ENCODE measurements at places on chromosomes 16 and 17. TPM values are rescaled to one million over a fixed set of nuclear protein-coding genes. Genes with fewer than 3 reads are reported as not detected.

Gene AGRP
- not detected for total RNA-seq

Gene TNRC6A
- 53.6 TPM for total RNA-seq

Gene TNFSF13
- 2.3 TPM for total RNA-seq

Gene MAPT
- total RNA-seq, result 0.59 TPM

Gene USP43
- 7.3 TPM for total RNA-seq

Gene KRT39
- total RNA-seq, result not detected

Gene HOXB7
- total RNA-seq, result 44.0 TPM

Gene STH
- not detected for total RNA-seq

Gene MYLK3
- 0.31 TPM for total RNA-seq

Gene HSPB9
- total RNA-seq, result not detected

Gene MYCBPAP
- total RNA-seq, result 2.2 TPM

Gene USH1G
- total RNA-seq, result not detected

Gene FOXC2
- total RNA-seq, result 14.9 TPM

Gene IRF8
- 0.62 TPM for total RNA-seq

Gene KRT12
- not detected for total RNA-seq

Gene KRT28
- total RNA-seq, result not detected

Gene BBS2
- total RNA-seq, result 24.0 TPM

Gene CYBA
- total RNA-seq, result 233 TPM

Gene KRT25
- not detected for total RNA-seq

Gene SMYD4
- total RNA-seq, result 17.1 TPM

Gene SLC38A8
- total RNA-seq, result not detected

Gene PIK3R5
- 0.15 TPM for total RNA-seq

Gene OR2C1
- total RNA-seq, result not detected

Gene PRAC1
- total RNA-seq, result not detected

Gene TP53TG3
- 1.2 TPM for total RNA-seq

Gene KRT31
- not detected for total RNA-seq

Gene TEX14
- total RNA-seq, result not detected

Gene TBC1D3
- total RNA-seq, result not detected

Gene KCNJ18
- not detected for total RNA-seq

Gene C17orf58
- 15.6 TPM for total RNA-seq

Gene OR4D1
- 0.05 TPM for total RNA-seq

Gene CCDC78
- 18.2 TPM for total RNA-seq

Gene CHST4
- total RNA-seq, result 1.1 TPM

Gene MKS1
- 12.1 TPM for total RNA-seq

Gene TPPP3
- total RNA-seq, result 0.95 TPM

Gene CHST5
- 0.15 TPM for total RNA-seq

Gene IL17C
- total RNA-seq, result not detected

Gene CEP112
- total RNA-seq, result 9.5 TPM

Gene JUP
- 352 TPM for total RNA-seq

Gene G6PC1
- 0.08 TPM for total RNA-seq

Gene FASN
- 956 TPM for total RNA-seq

Gene MMP2
- total RNA-seq, result 311 TPM

Gene CETP
- total RNA-seq, result not detected

Gene MT1G
- 2.2 TPM for total RNA-seq

Gene ZNF750
- total RNA-seq, result not detected

Gene TEKT1
- not detected for total RNA-seq

Gene PLLP
- total RNA-seq, result 0.72 TPM

Gene SLC5A11
- 0.13 TPM for total RNA-seq

Gene KRT33B
- total RNA-seq, result not detected

Gene LYRM9
- total RNA-seq, result 1.6 TPM

Gene CD300LB
- total RNA-seq, result not detected

Gene USP6
- total RNA-seq, result 0.08 TPM

Gene RHBDF1
- total RNA-seq, result 41.7 TPM

Gene CA4
- total RNA-seq, result 1.4 TPM

Gene SSTR5
- total RNA-seq, result 2.8 TPM

Gene KRTAP9-8
- total RNA-seq, result not detected

Gene MYH13
- total RNA-seq, result not detected

Gene FBXO39
- not detected for total RNA-seq
